NCI-H1436 treated with DMSO at 0.1 percent for 48 hours (cell line): ENCODE measurements at places on chromosomes 3 and 15.

GRCh38 chr3:11718637-11719405, 75.1 kb upstream of the VGLL4 start:
- no peak for DNase-seq

GRCh38 chr3:79514069-79514468, 253.7 kb downstream of the ROBO1 start:
- DNase-seq: no peak

GRCh38 chr3:195394024-195394423, 48.8 kb downstream of the ACAP2 start:
- no peak for DNase-seq

DNA sequence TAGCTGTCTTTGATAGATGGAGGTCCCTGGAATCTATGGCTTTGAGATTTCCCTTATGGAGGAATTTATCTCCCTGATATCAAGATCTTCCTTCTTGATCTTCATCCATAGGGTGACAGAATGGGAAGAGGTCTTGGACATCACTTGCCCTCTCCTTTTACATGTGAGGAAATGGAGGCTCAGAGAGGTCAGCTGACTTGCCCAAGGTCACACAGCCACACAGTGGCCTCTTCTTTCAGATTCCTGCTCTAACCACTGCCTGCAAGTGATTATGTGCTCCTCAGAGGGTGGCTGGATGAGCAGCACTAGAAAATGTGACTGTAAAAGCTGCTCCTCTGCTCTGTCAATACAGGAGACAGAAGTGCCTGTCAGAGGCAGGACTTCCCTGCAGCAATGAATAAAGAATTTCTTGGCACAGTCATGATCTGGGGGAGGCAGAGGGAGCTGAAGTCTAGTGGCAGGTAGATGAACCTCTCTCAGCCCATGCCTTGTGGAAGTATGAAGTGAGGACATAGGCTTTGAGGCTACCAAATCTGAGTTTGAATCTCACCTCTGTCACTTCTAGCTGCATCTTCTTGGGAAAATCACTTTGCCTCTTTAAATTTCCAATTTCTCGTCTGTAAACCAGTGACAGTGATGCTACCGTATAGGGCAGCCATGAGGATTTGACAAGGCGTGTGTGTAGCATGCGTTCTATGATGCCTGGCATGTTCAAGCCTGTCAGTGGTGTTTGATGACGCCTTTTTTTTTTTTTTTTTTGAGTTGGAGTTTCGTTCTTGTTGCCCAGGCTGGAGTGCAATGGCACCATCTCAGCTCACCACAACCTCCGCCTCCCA, 12.0 kb downstream of the SSUH2 start:
- no peak for DNase-seq

DNA sequence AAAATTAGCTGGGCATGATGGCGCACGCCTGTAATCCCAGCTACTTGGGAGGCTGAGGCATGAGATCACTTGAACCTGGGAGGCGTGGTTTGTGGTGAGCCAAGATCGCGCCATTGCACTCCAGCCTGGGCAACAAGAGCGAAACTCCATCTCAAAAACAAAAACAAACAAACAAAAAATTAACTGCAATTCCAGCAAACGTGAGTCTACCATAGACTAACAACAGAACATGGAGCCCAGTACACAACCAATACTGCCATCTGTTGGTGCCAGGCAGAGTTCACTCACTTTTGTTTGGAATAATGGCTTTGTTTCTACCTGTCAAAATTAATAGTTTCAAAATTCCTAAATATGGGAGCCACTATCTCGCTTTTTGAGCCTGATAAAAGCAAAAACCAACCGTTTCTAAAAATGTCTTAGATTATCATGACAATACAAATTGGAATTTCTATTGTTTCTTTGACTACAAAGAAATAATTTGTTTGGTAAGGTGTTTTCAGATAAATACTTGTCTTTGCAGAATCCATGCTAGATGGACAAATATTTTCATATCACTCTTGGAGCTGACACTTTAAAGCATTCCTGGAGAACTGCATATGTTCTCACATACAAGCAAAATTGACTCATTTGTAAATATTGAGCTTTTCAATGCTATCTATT, 45.0 kb downstream of the GPR176 start:
- peak; percentile 14 for DNase-seq

DNA sequence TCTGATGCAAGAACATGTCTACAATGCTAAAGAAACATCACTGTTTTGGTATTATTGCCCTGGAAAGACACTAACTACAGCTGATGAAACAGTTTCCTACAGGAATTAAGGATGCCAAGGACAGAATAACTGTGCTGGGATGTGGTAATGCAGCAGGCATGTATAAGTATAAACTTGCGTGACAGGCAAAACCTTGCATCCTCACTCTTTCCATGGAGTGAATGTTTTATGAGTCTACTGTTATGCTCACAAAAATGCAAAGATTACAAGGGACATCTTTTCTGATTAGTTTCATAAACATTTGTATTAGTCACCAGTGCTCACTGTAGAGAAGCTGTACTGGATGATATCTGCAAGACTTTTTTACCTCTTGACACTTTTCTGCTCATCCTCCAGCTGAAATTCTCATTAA, 143.6 kb downstream of the NAALADL2 start:
- DNase-seq: no peak

DNA sequence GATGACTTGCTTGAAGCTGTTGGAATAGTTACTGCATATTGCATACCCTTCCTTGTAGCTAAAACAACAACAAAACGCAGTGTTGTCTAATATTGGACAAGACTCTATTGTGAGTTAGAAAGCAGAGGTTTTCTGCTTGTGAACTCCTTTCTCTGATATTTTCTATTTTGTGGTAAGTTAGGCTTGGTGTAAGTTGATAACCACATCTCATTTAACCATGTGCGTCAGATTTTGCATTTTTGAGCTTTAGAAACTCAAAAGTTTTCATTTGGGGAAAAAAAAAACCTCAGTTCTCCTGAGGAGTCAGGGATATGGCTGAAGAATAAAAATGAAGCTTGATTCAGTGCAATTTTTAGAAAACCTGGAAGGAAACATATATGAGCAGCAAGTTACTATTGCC, 1.5 kb downstream of the ARIH1 start:
- DNase-seq: no peak

DNA sequence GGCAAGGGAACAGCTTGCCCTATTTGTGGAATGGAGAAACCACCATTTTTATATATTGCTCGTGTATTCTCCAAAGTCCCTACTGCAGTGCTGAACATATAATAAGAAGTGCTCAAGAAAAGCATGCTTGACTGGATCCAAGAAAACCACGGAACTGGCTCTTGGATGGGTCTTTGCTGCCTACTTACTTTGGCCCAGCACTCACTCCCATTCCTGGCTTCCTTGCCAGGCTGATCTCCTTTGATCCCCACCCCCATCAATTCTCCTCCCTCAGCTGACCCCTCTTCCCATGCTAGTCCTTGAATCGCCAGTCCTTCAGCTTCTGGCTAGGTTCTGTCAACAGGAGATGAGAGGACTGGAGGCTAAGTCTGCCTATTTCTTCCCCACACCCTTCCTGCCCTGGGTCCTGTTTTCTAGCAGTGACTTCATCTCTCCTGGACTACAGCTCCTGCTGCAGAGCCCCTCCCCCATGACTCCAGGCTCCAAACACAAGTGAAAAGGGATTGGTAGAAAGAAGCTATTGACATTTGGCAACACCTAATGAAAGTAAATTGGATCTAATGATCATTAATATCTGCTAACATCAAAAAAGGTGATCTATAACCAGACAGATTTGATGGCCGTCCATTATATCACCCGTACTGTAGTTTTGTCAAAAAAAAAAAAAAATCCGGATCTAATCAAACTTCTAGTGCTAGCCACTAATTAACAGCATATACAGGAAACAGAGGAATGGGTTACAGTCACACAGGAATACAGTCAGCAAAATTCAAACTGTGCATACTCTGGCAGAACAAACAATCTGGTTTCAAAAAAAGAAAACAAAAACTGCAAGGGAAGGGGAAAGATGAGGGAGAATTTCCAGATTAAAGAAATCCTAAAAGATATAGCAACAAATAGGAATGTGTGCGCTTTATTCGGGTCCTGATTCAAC, 7.8 kb downstream of the FAM240A start:
- DNase-seq: no peak

GRCh38 chr15:71760852-71761251, 49.5 kb upstream of the NR2E3 start:
- DNase-seq: no peak

DNA sequence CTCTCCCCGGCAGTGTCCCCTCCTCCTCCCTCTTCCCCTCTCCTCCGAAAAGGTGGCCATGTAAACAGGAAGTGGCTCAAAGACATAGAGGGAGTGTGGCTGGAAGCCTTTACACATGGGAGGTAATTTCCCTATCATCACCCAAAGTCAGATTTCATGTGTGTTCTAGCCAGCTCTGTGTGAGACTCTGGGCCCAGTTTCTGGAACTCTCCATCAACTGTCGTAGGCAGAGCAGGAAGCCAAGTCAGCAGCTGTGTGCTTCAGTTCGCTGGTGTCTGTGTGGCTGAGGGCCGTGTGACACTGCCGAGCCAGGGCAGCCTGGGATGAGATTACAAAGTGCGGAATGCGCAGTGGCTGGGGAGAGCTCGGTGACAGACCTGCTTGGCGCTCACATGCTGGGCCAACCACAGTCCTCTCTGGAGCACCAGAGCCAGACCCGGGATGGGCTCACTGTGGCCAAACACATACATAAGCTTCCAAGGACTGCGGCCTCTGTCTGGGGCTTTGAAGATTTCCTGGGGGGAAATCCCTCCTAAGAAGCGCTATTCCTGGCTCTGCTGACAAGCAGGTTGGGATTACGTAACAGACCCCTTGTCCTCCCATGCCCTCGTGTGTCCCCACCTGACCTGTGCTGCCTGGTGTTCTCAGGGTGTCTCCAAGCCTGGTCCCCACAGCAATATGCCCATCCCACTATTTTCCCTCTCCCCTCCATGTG, 50.7 kb downstream of the UMPS start:
- no peak for DNase-seq

DNA sequence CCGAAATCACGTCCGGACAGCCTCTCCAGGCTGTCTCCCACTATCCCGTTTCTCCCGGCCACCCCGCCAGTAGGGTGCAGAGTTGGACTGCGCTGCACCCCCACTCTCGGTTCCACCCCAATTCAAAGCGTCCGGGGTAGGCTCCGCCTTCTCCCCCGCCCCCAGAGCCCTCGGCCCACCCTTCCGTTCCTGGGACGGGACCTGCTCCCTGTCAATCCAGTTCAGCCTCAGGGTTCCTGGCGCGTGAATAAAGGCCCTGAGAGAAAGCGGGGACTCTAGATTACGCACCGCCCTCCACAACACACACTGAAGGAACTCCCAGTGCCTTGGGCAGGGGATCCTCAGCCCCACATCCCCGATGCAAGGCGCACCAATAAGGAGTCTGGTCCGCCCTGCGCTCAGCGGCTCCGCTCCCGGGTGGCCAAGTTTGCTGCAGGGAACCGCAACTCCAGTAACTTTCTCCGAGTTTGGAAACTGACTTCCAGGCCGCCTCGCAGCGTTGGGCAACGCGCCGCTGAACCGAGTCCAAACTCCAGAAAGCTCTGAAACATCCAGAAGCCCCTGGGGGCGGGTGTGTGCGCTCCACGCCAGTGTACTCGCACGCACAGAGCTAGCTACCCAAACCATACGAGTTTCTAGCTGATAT, 1.9 kb downstream of the ADAMTS9 start:
- DNase-seq: no peak

DNA sequence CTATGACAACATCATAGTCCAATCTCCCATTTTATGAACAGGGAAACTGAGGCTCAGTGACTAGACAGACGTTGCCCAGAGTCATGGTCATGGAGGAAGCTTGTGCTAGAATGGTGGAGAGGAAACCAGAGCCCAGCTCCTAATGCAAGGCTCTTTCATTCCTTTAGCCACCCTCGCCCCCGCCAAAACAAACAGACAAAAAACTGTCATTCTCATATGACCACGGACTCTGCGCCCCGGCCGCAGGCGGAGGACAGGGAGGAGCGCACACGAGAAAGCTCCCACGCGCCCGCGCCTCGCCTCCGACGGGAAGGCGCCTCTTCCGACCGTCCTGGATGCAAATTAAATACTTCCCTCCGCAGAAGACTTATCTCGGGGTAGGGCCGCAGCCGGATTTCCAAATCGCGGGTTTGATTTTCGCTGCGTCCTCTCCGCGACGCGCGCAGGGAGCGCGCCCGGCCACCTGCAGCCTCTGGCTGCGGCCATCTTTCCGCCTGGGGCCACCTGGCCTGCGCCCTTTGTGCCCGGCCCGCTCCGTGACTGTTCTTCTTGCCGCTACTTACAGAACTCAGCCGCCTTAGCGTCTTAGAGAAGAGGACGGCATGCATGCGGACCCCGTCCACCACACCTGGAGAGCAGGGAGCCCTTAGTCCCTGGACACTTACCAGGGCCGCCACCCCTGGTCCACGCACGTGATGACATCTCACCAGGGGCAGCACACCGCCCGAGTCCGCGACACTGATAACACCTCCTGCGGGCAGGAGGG, 670 bp upstream of the ATP13A3 start:
- no peak for DNase-seq
